ENCODE measurements at places on chromosomes 7 and 10.

DNA sequence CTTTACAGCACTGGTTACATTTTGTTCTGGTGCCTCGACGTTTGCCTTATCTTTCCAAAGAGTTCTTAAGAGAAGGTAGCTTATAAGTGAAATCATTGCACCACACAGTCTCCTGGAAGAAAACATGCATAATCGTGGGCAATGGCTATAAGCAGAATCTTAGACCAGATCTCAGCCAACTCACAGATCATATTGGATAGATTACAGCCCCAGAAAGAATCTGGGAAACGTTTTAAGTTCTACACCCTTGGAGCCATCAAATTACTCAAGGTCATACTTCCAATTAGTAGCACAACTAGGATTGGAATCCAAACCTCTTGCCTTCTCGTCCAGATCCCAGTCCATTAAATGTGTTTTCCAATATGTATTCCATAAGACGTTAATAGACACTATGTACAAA, 8.8 kb upstream of the PDCD4 start:
- no peak for DNase-seq

GRCh38 chr10:35400595-35401268, 64.4 kb downstream of the CCNY start:
- DNase-seq, result no peak

GRCh38 chr10:14742815-14743214, 31.9 kb downstream of the FAM107B start:
- no peak for DNase-seq

- DNase-seq, result no peak
Measured at GRCh38 chr10:34522546-34522945, 292.6 kb downstream of the PARD3 start.

GRCh38 chr7:131943646-131944045, 387.2 kb upstream of the PODXL start:
- no peak for DNase-seq

GRCh38 chr7:27152816-27153442, 546 bp upstream of the HOXA3 start:
- no peak for DNase-seq

- no peak for DNase-seq
Measured at GRCh38 chr10:17381502-17382142, 72.8 kb downstream of the ST8SIA6 start.

DNA sequence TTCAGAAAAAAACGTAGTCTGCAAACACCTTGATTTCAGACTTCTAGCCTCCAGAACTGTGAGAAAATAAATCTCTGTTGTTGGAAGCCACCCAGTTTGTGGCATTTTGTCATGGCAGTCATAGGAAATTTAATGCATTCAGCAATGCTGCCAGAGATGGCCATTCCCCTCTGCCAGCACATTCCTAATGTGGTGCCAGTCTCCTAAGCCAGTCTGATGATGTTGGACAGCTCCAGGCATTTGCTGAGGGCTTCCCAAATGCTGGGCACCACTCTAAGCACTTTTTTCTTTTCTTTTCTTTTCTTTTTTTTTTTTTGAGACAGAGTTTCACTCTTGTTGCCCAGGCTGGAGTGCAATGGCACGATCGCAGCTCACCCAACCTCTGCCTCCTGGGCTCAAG, 666.7 kb upstream of the C7orf33 start:
- no peak for DNase-seq

GRCh38 chr7:28096713-28097112, 83.9 kb downstream of the JAZF1 start:
- no peak for DNase-seq

DNA sequence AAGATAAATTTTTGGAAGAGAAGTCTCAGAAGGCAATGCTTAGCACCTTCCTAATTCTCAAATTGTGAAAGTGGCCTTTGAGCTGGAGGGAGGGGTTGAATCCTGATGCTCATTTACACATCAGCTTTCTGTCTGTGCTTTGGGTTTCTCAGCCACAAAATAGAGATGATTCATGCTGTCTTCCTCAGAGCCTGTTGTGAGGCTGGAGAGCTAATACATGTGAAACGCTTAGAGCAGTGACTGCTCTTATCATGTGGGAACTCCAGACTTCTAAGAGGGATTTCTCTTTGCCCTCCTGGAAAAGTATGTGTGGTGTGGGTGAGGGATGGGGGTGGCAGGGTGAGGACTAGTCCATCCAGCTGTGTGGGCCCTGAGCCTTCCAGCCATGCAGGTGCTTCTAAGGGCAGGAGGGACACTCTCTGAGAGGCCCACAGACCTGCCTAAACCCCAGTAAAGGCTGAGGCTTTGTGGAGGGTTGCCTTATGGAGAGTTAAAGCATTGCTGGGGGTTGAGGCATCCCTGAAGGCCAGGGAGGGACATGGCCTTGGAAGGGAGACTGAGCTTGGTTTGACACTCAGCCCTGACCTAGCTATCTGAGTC, 4.8 kb upstream of the EVX1 start:
- no peak for DNase-seq

GRCh38 chr7:69199661-69200060, 398.6 kb upstream of the AUTS2 start:
- no peak for DNase-seq

- no peak for DNase-seq
Measured at GRCh38 chr7:31893365-31893764, 176.8 kb downstream of the PDE1C start.

- DNase-seq, result no peak
Measured at GRCh38 chr10:17428351-17429097, 25.9 kb downstream of the ST8SIA6 start.

- no peak for DNase-seq
Measured at GRCh38 chr10:127756264-127756663, 19.3 kb downstream of the FOXI2 start.

DNA sequence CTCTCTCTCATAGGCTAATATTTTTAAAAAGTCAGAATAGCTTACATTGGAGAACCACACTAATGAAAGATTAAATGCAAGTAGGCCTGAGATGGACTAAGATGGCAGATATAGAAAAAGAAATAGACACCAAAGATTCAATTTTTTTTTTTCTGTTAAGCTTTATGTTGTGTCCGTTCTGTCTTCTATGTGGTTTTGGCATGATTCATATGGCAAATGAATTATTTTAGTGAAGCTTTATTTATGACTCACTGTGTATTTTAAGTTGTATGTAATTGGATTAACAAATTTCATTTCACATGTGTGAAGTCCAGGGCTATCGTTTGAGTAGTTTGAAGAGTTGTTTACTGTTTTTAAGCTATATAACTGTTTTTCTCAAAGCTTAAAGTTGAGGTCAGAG, 214.8 kb downstream of the CAMK1D start:
- DNase-seq, result no peak

DNA sequence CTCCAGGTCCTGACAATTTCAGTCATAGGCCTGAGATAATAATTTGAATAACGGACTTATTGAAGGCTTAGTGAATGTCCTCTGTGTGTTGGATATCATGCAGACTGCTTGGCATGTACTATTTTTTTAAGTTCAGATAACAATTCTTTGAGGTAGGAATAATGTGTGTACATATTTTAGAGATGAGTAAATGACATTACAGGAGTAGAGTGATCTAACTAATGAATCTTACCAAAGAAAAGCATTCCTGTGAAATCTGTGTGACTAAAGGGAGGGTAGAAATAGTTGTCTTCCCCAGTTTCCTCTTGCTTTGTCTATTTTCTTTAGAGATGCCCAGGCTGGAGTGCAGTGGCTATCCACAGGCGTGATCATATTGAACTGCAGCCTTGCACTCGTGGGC, 391.8 kb upstream of the ETV1 start:
- DNase-seq, result no peak

DNA sequence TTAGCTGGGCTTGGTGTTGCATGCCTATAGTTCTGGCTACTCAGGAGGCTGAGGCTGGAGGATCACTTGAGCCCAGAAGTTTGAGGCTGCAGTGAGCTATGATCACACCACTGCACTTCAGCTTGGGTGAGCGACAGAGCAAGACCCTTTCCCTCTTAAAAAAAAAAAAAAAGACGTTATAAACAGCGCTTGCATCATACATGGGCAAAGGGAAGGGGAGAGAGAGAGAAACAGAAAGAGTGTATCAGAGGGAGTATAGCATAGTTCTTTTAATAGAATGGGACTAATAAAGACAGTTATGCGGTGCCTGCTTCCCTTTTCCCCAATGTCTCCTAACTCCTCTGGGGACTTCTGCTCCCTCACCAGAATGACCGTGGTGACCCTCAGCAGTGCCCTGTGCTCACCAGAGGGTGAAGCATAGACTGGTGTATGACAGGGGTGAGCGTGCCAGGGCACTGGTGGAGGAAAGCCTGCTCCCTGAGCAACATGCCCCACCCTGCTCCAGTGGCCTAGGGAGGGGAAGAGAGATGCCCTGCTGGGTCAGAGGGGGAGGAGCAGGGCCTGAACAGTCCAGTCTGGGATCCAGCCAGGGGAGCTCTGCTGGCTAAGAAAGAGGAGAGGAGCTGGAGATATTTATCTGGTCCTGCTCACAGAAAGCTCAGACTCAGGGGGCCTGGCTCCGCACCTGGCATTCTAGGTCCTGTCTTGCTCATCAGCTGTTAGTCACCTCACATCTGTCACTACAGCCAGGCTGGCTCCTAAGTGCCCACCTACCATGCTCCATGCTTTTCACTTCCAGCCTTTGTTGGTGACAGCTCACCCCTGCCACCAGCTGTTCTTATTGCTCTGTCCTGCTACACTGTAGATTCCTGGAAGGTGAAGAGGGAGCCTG, 2.2 kb downstream of the PDZD7 start:
- no peak for DNase-seq

- DNase-seq, result no peak
Measured at GRCh38 chr7:125675640-125676039, 746.0 kb upstream of the POT1 start.

GRCh38 chr7:105011831-105012502, 2.0 kb upstream of the KMT2E start:
- no peak for DNase-seq

- DNase-seq, result no peak
Measured at GRCh38 chr7:43721193-43721806, 8.0 kb downstream of the COA1 start.

DNA sequence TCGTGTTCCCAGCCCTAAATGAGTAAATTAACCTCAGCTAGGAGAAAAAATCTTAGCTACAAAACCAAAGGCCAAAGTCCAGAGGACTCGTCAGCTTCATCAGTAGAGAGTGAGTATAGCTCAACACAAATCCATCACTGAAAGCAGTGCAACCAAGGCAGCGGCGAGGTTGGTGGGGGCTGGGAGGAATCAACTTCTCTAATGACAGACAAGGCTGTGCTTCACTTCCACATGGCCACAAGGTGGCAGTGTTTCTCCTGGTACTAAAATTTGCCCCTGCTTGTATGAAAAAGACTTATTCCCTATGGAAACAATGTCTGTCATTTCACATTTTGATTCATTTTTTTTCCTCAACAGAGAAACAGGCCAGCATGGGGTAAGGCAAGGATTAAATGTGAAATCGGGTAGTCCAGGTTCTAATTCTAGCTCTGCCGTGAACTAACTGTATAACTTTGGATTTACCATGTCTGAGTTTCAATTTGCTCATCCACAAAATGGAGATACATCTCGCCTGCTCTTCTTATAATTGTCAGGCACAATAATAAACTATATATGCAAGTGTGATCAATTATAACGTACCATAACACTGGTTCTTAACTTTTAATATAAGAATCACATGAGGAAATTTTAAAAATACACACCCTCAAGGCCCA, 39.3 kb downstream of the FAS start:
- DNase-seq, result no peak

GRCh38 chr7:80678707-80679106, 40.3 kb downstream of the CD36 start:
- no peak for DNase-seq

GRCh38 chr7:73448609-73449008, 15.0 kb downstream of the FZD9 start:
- no peak for DNase-seq

All from type B pancreatic cell (in vitro differentiated cells).